ENCODE measurements at places on chromosomes 12 and 14. TPM values are rescaled to one million over a fixed set of nuclear protein-coding genes. Genes with fewer than 3 reads are reported as not detected.
A peak's percentile ranks its signal among the peaks of the same experiment; 100 is the strongest.

- H3K4me3 ChIP-seq: peak overlapping the region; percentile 51
- no peaks in the 10 kb centered on the region for H3K27me3 ChIP-seq
- H3K27ac ChIP-seq: peak overlapping the region; percentile 95
- peaks cover 17% of the 10 kb centered on the region for H3K36me3 ChIP-seq
- peak; percentile 38 for DNase-seq
These were observed 156.3 kb downstream of the TMX1 start for GRCh38 chr14:51396222-51396815.

DNA sequence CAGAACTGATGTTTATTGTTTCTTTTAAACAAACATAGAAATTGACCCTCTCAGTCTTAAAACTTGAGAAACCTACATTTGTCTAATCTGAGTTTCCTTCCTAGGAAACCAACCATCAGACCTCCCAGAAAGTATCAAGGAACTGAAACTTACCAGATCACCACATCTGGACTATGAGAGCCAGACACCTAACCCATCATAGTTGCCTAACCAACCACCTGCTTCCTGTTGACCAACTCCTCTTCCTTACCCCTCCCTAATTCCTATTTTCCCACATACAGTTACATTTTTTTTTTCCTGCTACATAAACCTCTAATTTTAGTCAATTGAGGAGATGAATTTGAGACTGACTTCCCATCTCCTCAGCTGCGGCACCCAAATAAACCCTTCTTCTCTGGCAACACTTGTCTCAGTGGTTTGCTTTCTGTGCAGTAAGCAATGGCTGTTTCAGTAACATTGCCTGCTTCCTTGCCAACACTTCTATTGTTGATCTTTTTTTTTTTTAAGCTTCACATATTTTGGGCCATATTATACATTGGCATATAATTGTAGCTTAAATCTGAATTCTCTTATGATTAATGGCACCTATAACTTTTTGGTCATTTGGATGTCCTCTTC is 34.3 kb downstream of the KLRD1 start:
- H3K27me3 ChIP-seq: no peaks in the 10 kb centered on the region
- no peaks in the 10 kb centered on the region for H3K36me3 ChIP-seq
- H3K4me3 ChIP-seq: no peak overlapping the region
- peaks cover 18% of the 10 kb centered on the region for H3K4me1 ChIP-seq
- no peak for DNase-seq

GRCh38 chr12:39692258-39692853 is 72.8 kb upstream of the ABCD2 start:
- H3K4me1 ChIP-seq: no peaks in the 10 kb centered on the region
- no peak overlapping the region for H3K27ac ChIP-seq
- DNase-seq: no peak
- no peak overlapping the region for H3K4me3 ChIP-seq
- no peaks in the 10 kb centered on the region for H3K27me3 ChIP-seq

GRCh38 chr12:127133675-127134335 is 1133.2 kb upstream of the TMEM132C start:
- H3K4me1 ChIP-seq: no peaks in the 10 kb centered on the region
- no peak for DNase-seq
- H3K27ac ChIP-seq: no peak overlapping the region
- no peaks in the 10 kb centered on the region for H3K27me3 ChIP-seq
- no peaks in the 10 kb centered on the region for H3K36me3 ChIP-seq

DNA sequence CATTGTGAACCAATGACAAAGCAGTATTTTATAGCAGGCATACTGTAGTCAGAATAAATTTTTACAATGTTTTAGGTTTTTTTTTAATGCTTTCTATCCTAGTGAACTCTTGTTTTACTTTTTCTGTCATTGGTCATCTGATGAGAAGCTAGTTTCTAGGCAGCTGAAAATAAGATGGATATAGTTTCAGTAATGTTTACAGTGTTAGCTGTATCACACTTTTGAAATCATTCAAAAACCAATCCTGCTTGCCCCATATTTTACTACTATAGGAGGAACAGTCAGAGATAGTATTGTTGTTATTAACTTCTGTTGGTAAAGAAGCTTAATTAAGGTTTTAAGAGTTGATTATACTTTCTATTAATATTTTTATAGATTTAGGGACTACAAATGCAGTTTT is 24.5 kb downstream of the USP15 start:
- peaks cover 26% of the 10 kb centered on the region for H3K4me1 ChIP-seq
- DNase-seq: no peak
- no peaks in the 10 kb centered on the region for H3K36me3 ChIP-seq
- H3K27ac ChIP-seq: no peak overlapping the region

DNA sequence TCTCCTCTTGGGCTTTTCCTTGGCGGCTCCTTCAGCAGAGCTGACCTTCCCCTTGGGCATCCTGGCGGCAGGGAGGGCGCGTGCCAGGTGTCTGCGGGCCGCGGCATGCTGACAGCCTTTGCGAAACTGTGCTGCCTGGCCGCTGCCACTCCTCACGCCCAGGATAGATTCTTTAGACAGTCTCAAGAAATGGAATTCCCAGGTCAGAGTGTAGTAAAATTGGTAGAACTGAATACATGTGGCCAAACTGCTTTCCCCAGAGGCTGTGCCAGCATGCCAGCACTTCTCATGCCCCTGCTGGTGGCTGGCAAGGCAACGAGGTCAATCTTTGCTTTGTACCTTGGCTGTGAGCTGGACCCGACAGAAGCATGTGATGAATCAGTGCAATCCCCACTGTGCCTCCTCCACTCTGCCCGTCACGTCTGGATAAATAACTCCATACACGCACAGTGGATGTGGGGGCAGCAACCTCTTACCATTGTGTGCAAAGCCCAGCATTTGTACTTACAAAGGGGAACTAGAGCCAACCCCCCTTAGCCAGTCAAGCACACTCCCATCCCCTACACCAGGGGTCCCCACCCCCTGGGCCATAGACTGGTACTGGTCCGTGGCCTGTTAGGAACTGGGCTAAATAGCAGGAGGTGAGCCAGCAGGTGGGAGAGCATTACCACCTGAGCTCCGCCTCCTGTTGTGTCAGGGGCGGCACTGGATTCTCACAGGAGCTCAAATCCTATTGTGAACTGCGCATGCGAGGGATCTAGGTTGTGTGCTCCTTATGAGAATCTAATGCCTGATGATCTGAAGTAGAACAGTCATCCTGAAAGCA is 90.9 kb downstream of the ACTN1 start:
- H3K27ac ChIP-seq: no peak overlapping the region
- H3K4me3 ChIP-seq: no peak overlapping the region
- peaks cover 78% of the 10 kb centered on the region for H3K36me3 ChIP-seq
- H3K4me1 ChIP-seq: no peaks in the 10 kb centered on the region

DNA sequence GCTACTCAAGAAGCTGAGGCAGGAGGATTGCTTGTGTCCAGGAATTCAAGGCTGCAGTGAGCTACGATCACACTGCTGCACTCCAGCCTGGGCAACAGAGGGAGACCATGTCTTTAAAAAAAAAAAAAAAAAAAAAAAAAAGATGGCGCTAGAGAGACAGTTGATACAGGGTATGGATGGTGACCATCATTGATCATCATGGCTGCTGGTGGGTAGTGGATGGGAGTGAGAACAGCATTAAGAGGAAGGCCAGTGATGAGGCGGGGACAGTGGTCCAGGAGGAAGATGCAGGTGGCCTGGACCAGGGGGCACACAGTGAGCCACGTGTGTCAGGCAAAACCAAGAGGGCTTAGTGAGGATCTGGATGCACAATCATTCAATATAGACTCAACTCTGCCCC is 26.8 kb upstream of the MAP1LC3B2 start:
- peaks cover 17% of the 10 kb centered on the region for H3K36me3 ChIP-seq
- no peak overlapping the region for H3K27ac ChIP-seq
- H3K4me1 ChIP-seq: peaks cover 27% of the 10 kb centered on the region
- DNase-seq: no peak

DNA sequence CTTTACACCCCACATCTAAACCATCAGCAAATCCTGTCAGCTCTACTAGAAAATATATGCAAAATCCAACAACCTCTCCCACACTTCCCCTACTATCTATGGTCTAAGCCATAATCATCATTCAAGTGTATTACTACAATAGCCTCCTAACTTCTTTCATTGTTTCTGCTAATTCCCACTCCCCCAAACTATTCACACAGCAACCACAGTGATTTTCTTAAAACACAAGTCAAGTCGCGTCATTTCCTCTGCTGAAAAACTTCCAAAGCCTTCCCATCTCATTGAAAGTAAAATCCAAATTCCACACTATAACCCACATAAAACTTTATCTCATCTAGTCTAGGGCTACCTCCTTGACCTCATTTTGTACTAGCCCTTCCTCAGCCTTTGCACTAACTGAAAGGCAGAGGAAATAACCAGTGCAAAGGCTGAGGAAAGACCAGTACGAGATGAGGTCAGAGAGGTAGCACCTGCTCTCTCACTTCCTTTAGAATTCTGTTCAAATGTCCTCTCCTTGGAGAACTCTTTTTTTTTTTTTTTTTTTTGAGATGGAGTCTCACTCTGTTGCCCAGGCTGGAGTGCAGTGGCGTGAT is 65.5 kb upstream of the MDM1 start:
- H3K36me3 ChIP-seq: no peaks in the 10 kb centered on the region
- H3K4me1 ChIP-seq: no peaks in the 10 kb centered on the region
- no peak overlapping the region for H3K4me3 ChIP-seq
- no peak overlapping the region for H3K27ac ChIP-seq

DNA sequence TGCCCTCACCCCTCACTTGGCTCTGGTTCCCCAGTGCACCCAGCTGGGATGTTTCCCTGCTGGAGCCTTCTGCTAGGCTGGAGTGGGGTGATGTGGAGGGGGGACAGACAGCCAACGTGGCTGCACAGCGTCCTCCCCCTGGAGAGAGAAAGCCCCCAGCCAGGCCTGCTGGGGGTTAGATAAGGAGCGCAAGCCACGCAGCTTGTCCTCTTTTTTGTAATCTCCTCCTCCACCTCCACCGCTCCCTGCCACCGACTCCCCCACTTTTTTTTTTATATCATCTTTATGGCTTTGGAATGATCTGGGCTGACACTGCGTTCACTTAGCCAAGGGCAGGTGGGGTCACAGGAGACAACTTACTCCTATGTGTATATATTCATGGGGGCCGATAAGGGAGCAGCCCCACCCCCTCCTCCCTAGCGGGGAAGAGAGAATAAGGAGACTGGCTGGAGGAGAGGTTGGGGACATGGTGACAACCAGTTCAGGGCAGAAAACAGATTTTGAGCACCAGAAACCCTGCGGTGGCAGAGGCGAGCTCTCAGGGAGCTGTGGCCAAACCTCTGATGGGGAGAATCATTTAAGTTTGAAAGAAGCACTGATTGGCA is 169.9 kb upstream of the LHX5 start:
- H3K36me3 ChIP-seq: no peaks in the 10 kb centered on the region
- peaks cover 76% of the 10 kb centered on the region for H3K27me3 ChIP-seq

DNA sequence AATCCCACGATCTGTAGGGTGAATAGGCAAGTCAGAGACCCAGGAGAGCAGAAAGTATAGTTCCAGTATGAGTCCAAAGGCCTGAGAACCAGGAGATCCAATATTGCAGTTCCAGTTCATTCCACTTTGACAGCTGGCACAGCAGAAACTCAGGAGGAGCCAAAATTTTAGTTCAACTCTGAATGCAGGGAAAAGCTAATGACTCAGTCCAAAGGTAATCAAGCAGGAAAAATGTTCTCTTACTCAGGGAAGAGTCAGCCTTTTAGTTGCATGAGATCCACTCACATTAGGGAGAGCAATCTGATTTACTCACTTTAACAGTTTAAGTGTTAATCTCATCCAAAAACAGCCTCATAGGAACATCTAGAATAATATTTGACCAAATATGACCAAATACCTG is 130.2 kb upstream of the LRFN5 start:
- H3K27me3 ChIP-seq: no peaks in the 10 kb centered on the region
- no peaks in the 10 kb centered on the region for H3K36me3 ChIP-seq
- no peak overlapping the region for H3K4me3 ChIP-seq
- no peak overlapping the region for H3K27ac ChIP-seq
- no peaks in the 10 kb centered on the region for H3K4me1 ChIP-seq

- H3K4me3 ChIP-seq: peak overlapping the region; percentile 71
- H3K27me3 ChIP-seq: no peaks in the 10 kb centered on the region
- peak overlapping the region; percentile 94 for H3K27ac ChIP-seq
- H3K36me3 ChIP-seq: peaks cover 31% of the 10 kb centered on the region
- H3K4me1 ChIP-seq: peaks cover 55% of the 10 kb centered on the region
- peak; percentile 67 for DNase-seq
These were observed 6.2 kb upstream of the SLC7A7 start for GRCh38 chr14:22821193-22822015.

GRCh38 chr12:104285740-104286515 is 17.6 kb upstream of the EID3 start:
- H3K4me1 ChIP-seq: peaks cover 46% of the 10 kb centered on the region
- H3K27me3 ChIP-seq: no peaks in the 10 kb centered on the region
- peak overlapping the region; percentile 99 for H3K4me3 ChIP-seq

DNA sequence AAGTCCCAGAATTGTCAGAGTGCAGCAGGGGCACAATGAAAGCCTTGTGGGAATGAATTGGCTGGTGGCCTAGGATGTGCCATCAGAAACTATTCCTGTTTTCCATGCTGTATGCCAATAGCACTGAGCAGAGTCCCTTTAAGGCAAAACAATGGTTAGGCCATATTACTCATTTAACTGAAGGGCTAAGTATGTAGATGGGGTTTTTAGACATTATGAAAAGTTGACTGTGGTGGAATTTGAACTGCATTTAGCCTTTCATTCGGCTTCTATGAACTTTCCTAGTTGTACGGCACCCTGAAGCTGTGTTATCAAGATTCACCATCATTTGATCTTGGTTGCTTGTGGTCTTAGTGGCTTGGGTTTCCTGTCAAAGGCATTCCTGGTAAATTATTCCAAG is 24.8 kb downstream of the IL26 start:
- no peak overlapping the region for H3K27ac ChIP-seq
- DNase-seq: no peak
- H3K4me3 ChIP-seq: no peak overlapping the region
- peaks cover 48% of the 10 kb centered on the region for H3K27me3 ChIP-seq
- H3K36me3 ChIP-seq: no peaks in the 10 kb centered on the region

- H3K4me1 ChIP-seq: no peaks in the 10 kb centered on the region
- DNase-seq: no peak
- no peaks in the 10 kb centered on the region for H3K27me3 ChIP-seq
- H3K36me3 ChIP-seq: no peaks in the 10 kb centered on the region
- no peak overlapping the region for H3K4me3 ChIP-seq
- H3K27ac ChIP-seq: no peak overlapping the region
These were observed 700 bp downstream of the KCNJ8 start for GRCh38 chr12:21773806-21774205.

DNA sequence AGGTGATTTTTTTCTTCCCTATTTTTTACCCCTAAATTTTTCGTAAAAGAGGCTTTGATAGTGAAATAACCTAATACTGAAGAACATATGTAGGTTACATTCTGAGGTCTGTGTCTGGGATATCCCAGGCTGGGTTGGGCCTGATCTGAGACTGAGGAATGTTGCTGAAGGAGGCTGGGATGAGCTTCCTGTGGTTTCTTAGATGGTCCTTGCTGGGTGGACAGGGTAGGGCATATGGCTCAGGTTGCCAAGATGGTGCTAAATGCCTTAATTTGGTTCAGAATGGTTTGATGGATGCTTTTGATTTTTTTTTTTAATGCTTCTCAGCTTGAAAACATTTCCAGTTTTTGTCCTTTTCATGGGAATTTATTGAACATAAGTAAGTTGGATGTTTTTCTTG is 124.6 kb upstream of the PMCH start:
- H3K4me3 ChIP-seq: no peak overlapping the region
- H3K36me3 ChIP-seq: no peaks in the 10 kb centered on the region
- no peak for DNase-seq
- H3K27me3 ChIP-seq: no peaks in the 10 kb centered on the region

GRCh38 chr12:32454075-32454474 is 54.7 kb downstream of the FGD4 start:
- H3K36me3 ChIP-seq: peaks cover 13% of the 10 kb centered on the region
- H3K4me3 ChIP-seq: peak overlapping the region; percentile 44
- peaks cover 49% of the 10 kb centered on the region for H3K4me1 ChIP-seq
- no peaks in the 10 kb centered on the region for H3K27me3 ChIP-seq
- H3K27ac ChIP-seq: peak overlapping the region; percentile 81
- DNase-seq: no peak

ZNF605 gene
- 32.8 TPM for total RNA-seq

TMEM119 gene
- total RNA-seq: not detected
